T follicular helper cell (primary cell): ENCODE measurements at places on chromosomes 6 and 20.

GRCh38 chr6:167662075-167662880 is 164.4 kb upstream of the AFDN start:
- DNase-seq = no peak

DNA sequence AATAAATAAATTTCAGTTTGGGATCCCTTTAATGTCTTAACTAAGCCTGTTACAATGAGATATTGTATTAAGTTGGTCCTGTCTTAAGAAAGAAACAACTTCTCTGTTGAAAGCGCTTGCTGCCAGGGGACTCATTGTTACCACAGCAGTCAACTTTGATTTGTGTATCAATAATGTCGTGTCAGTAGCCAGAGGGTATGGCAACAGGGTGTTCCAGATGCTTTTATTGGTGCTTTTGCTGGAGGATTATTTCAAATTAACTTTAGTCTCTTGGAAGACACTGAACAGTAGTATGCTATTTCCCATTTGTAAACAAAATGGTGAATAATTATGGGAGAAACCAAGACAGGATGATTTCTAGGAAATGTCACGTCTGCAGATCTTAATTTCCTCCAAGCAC is 91.9 kb upstream of the TSHZ2 start:
- no peak for DNase-seq

DNA sequence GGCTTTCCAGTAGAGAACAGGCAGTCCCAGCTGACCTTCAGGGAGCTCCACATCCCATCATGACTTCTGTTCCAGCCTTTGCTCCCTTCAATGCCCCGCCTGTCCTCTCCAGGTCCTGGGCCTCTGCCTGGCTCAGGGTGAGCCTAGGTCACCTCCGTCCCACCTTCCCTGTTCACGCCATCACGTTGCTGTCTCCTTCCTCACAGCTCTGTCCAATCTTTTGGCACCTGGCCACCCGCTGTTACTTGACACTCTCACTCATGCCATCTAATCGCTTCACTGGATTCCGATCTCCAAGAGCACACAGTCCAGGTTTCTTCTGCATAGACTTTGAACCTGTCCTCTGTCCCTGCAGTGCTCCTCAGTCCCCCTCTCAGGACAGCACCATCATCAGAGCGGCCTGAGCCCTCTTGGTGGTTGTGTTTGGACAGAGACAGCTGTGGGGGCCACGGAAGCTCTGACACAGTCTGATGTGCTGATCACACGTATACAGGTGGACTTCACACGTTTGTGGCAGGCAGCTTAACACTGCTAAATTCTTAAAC is 34.7 kb upstream of the TIAM2 start:
- DNase-seq = no peak

- no peak for DNase-seq
Measured at GRCh38 chr6:92848459-92848858, 570.9 kb downstream of the EPHA7 start.
